ENCODE measurements at places on chromosomes 16 and 17.

- no peak for DNase-seq
These were observed 13.7 kb downstream of the BLMH start for GRCh38 chr17:30278032-30278431.

DNA sequence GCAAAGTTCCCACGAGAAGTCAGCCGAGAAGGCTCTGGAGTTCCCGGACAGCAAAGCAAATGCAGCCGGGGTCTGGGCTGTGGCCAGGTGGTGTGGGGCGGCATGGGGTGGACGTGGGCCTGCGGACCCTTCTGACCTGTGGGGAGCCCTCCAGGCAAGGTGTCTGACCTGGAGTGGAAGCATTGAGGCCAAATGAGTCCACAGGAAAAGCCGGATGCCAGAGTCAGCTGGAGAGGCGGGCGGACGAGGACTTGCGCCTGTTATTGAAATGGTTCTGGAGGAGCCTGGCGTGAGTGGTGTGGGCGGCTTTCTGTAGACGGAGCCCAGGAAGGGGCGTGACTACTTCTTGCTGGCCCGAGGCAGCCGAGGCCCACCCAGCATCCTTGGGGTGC lies 50.5 kb upstream of the ZNF750 start:
- no peak for DNase-seq

DNA sequence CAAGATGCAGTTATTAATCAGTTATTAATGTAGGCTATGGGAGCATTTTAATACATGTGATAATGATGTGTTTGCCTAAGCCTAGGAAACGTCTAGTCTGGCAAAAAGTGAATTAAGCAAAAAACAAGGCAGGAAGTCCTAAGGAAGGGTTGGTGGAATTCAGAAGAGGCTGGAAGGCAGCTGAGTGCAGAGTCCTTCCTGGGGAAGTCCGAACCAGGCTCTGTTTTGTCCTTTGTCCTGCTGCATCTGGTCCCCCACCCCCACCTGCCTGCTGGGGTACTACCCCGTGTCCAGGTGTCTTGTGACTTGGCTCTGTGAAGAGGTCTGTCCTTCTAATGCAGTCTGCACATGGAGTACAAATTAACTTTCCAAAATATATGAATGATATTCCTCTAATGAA lies 1.5 kb upstream of the MYH10 start:
- no peak for DNase-seq

- no peak for DNase-seq
These were observed 10.3 kb upstream of the MED9 start for GRCh38 chr17:17466511-17466910.

DNA sequence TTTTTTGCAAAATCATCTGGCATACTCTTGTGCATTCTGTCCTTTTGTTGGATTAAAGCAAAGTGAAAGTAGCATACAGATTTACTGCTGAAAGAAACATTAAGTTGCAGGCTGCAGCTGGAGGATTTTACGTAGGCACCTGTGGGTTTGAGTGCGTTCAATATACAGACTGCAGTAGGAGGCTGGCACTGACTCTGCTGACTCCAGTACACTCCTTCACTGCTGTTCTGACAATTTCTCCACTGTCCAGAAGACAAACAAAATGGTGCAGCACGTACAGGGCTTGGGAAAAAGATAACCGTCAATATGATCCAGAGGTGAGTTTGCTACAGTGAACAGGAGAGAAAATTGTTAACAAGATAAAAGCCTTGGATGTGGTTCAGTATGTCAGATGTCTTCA lies 73.3 kb downstream of the TANC2 start:
- no peak for DNase-seq

DNA sequence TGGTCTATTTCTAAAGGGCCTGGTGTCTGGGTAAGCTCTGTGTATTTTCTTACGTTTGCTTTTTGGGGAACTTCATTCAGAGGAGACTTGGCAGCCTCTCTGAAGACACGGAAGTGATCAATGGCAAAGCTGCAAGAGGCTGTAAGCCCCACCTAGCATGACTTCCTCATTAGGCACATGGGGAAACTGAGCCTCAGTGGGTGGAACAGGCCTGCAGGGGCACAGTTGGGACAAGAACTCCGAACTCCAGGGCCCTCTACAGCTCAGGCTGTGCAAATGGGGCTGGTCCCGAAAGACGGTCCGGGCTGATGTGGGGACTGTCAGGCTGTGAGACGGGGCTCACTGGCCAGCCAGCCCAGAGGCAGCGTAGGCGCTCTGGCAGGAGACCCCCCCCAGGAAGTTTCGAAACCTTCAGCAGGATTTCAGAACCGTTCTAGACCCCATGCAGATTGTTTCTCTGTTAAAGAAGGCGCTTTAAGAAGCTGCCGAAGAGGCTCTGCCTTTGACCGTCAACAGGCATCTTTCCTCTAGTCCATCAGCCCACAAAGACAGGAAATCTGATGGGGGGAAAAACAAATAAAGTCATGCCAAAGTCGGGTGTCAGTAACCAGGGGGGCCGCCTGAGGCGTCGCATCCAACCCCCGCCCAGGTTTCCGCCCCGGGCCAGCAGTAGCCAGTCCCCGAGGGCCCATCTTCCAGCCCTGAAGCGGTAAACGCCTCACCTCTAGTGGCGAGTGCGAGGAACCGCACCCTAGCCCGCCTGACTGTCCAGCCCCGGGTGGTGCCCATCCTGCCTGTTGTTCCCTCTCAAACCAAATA lies 79.8 kb upstream of the TBC1D3K start:
- DNase-seq: peak; percentile 45

GRCh38 chr17:38719943-38720641 lies 10.0 kb upstream of the CISD3 start:
- no peak for DNase-seq

GRCh38 chr17:32699247-32699646 lies 177.7 kb downstream of the MYO1D start:
- DNase-seq: no peak

GRCh38 chr17:82867763-82868325 lies 28.0 kb upstream of the ZNF750 start:
- DNase-seq: no peak

DNA sequence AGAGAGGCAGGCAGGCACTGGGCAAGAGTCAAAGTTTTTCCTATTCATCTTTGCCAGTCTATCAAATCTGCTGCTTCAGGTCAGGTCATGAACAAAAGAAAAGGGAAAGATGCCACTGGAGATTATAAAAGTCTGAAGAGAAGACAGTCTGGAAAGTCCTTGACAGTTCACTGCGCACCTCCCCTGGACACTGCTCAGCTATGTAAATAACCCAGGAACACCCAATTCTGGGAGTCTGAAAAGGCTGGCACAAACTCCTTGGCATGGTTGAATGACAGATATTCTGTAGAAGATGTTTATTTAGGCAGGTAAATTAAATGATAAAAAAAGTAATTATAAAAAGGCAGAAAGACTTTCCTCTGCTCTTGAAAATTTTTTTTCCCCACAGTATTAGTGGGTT lies 5.2 kb upstream of the CORO6 start:
- DNase-seq: no peak

DNA sequence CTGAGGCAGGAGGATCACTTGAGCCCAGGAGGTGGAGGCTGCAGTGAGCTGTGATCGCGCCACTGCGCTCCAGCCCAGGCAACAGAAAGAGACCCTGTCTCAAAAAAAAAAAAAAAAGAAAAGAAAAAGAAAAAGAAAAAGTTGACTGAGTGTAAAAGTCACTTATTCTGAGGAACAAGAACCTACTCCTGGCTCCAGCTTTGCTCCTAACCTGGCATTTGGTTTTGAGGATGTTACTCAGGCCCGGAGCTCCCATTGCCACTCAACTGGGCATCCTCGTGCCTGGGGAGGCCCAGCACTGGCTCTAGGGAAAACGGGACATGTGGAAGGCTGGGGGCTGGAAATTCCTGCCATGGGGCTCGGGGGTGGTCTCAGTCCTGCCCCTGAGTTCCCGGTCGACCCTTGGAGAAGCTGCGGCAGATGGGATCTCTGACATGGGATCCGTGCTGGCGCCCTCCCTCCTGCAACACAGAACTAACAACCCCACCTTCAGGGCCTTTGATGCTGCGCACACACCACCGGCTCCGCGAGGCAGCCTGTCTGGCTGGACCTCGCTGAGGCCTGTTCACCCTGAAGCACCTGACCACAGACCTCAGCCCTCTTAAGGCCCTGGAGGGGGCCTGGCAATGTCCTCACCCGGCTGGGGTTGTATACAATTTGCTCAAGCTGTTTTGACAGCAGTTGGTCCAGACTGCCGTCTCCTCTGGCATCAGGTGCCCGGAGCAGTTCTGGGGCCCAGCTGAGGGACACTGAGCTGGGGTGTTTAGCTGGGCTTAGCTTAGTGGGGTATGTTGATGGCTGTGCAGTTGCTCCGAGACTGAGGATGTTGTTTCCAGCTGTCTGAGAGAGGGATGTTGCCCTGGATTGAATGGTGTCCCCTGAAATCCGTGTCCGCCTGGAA lies 12.3 kb downstream of the CD7 start:
- DNase-seq: no peak

GRCh38 chr17:38595892-38596291 lies 9.9 kb downstream of the SRCIN1 start:
- DNase-seq: no peak

DNA sequence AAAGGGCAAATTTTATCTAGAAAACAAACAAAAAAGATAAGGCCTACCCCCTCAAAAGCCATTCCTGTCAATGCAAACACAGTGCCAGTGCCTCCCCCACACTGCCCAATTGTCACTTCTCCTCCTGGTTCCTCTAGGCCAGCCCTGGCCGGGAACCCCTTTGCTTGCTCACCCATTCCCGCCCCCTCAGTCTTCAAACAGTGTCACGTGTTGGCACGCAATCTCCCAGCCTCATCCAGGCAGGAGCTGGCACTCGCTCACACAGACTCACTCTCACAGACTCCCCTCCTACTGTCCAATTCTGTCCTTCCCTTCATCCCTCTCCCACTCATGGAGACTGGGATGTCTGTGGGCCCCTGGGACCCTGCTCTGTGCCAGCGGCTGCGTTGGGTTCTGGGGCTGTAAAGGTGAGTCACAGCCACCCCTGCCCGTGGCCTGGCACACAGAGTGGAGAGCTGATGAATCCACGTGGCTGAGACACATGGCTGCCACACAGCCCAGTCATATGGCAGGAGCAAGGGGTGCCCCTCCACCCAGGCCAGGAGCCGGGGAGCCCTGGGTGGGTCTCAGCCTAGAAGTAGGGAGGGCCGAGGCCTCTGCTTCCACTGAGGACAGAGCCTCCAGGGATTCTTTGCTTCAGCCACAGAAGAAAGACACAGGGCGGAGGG lies 54.8 kb downstream of the VAC14 start:
- DNase-seq: no peak

All from activated T-cell treated with anti-CD3 and anti-CD28 coated beads, Interleukin-2, amount 50 U/mL, for 1 hour (primary cell).